ENCODE measurements at places on chromosomes 1 and 21.

DNA sequence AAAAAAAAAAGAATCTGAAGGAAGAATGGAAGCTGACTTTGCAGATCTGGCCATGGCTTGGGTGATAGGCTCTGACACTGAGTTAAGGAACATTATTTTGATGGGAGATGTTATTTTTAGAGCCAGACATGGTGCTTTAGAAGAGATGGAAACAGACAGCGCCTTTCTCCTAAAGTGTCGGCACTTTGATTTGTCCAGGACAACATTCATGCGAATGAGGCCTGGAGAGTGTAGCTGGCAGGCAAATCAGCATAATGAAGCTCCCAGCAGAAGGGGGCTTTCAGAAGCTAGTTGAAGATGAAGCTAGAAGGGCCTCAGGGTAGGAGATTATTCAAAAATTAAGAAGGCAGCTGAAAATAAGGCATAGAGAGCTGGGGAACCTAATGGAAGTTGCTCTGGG, 397.7 kb downstream of the RWDD3 start:
- no peak for DNase-seq

DNA sequence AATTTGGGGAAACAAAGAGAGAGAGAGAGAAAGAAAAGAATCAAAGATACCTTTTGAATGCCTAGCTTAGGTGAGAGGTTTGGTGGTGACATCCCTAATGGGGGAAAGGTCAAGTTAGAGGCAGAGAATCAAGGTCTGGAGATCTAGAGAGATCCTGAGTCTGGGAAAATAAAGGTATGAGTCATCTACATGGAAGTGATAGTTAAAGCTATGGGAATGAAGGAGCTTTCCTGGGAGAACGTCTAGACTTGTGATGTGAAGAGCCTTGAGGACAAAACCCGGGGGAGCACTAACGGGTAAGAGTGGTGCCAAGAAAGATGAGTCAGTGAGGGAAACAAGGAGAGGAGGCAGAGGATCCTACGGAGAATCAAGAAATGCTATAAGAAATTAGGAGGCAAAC, 110.8 kb upstream of the RUNX1 start:
- no peak for DNase-seq

DNA sequence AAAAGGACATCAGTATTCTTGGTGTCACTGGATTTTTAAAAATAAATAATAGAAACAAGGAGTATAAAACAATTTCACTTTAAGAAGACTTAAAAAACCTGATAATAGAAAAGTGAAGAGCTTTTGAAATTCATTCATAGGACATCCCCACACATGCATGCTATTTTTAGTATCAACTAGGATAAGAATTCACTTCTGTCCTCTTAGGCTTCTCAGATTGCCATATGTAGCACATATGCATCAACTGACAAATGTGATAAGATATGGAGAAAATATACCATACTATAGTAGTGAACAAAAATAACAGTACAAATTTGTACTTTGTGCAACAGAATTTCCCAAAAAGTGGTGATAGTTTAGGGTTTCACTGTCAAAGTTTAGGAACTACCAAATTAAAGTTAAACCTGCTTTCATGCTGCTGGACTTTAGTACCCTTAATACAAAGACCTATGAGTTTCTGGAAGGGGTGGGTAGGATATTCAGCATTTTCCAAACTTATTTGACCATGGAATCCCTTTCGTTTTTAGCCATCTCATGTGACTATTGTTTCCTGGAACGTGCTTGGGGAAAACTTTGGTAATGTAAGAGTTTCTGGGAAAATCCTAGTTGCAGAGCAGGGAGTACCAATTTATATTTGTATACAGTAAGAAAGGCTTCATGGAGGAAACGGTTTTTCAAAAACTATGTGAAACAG, 19.8 kb downstream of the RPRD2 start:
- no peak for DNase-seq

DNA sequence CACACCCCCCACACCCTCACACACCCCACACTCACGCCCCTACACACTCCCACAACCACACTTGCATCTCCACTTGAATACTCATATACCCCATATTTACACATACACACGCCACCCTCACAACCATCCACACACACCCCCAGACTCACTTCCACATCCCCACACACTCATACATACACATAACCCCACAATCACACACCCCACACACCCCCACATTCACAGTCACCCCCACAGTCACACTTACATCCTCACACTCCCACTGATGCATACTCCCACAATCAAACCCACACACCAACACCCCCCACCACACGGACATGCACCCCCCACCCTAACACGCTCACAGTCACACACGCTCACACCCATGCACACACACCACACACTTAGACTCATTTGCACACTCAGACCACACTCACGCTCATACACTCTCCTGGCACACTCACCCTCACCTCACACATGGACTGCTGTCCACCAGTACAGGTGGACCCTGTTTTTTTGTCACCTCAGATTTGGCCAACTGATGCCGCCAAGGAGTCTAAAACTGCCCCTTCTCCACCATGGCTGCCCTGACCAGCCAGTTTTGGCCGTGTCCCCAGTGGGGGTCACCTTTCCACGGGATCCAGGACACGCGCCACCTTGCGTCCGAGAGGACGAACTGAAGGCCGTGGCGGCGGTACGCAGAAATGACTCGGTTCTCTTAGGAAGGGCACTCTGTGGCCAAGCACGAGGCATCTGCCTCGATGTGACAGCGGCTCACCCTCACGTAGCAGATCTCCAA, 45.3 kb upstream of the EDN2 start:
- DNase-seq: no peak

GRCh38 chr1:62438163-62438562, 1.3 kb downstream of the USP1 start:
- peak; percentile 34 for DNase-seq

DNA sequence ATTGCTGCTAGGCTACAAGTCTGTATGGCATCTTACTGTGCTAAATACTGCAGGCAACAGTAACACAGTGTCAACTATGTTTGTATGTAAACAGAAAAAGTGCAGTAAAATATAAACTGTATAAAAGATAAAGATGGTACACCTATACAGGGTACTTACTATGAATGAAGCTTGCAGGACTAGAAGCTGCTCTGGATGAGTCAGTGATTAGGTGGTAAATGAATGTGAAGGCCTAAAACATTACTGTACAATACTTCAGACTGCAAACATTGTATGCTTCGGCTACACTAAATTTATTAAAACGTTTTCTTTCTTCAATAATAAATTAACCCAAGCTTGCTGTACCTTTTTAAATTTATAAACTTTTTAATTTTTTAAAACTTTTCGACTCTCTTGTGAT, 97.1 kb downstream of the HLX start:
- DNase-seq: no peak

DNA sequence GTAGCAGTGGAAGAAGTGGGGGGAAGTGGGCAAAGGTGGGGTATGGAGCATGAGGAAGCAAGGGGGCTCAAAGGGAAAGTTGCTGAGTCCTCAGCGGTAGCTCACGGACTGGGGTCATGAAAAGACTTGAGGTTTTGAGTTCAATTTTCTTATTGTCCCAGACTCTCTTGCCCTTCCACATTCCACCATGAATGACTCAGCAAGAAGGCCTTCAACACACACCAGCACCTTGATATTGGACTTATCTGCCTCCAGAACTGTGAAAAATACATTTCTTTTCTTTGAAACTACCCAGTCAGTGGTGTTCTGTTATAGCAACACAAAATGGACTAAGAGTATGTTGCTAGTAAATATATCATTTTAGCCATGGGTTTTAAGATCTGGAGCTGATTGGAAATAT, 17.3 kb upstream of the RHBDL2 start:
- DNase-seq: no peak

GRCh38 chr1:64163970-64164369, 39.5 kb upstream of the UBE2U start:
- DNase-seq: no peak

DNA sequence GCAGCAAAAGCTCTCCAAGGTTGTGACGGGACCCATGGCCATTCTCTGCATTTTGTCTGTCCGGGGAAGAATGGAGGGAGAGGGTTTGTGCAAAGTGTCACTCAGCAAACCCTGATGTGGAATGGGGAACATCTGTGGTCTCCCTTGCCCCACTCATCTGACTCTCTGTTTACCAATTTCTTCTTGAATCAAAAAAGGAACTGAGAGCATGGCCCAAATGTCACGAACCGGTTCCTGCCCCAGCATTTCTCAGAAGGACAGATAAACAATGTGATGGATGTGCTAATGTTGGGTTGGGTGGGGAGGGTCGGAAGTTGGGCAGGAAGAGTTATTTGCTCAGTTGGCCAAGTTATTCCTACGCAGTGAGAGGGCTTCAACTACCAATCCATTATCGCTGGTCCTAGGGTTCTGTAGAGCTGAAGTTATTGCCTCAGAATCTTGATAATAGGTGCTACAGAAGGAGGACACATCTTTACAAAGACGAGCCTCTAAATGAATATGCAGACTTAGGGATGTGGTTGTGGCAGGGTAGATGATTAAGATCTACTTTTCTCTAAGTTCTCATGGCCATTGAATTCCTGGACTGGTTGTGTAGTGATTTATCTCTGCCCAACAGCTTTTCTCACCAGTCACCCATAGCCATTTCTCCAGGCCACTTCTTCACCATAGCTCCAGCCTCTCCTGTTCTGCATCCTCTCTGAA, 9.6 kb upstream of the DUSP12 start:
- DNase-seq: no peak

DNA sequence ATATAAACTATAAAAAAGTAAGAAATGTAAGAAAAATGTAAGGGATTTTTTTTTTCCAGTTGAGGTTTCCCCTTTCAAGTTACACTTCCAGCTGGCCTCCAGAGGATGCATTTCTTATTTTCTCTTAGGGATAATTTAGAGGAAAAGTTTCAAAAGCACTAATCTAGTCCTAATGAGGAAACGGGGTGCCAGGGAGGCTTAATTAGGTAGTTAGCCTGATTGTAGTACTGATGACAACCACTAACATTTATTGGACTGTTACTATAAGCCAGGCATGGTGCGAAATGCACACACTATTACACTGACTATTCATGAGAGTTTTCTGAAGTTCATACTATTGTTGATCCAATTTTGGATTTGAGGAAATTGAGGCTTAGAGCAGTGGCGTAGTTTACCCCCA, 290.8 kb upstream of the FMN2 start:
- no peak for DNase-seq

- no peak for DNase-seq
These were observed 32.9 kb upstream of the SHCBP1L start for GRCh38 chr1:182985876-182986275.

DNA sequence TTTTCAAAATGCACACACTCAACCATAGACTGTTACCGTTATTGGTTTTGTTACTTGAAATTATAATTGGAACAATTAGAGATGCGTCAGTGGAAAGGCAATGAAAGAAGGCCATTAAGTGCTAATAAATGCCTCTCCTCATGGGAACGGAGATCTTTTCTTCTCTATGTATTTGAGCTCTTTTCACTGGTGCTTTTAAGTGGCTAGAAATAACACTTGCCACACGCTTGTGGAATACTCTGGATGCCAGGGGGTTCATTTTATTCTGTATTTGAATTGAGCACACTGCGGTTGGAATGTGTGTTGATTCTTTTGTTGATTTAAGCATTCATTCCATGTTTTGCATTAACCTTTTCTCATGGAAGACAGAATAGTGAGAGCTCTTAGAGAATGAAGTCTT, 68.4 kb downstream of the DNM3 start:
- DNase-seq: no peak

DNA sequence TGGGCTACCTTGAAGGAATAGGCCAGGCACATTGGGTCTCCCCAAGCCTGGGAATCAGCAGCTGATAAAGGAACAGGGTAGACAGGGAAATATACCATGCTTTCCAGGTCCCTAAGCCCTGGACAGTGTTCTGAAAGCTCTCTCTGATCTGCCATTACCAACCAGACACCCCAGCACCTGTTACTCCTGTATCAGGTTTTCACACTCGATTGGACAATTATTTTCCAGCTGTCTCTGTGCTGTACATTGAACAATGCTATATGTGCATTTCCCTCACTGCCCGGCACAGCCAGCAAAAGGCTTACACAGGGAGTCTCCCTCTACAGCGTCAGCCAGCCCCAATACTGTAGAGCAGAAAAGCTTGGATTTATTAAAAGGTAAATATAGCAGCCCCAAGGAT, 4.7 kb downstream of the CFAP45 start:
- DNase-seq: no peak

DNA sequence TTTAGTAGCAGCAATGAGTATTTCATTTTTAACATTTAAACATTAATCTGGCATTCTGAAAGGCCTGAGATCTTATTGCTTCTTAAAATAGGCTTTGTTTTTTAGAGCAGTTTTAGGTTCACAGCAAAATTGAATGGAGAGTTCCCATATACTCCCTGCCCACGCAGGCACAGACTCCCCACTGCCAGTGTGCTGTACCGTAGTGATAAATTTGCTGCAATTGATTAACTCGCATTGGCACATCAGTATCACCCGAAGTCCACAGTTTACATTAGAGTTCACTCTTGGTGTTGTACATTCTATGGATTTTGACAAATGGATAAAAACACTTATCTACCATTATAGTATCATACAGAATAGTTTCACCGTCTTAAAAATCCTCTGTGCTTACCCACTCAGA, 71.8 kb upstream of the ERRFI1 start:
- DNase-seq: peak; percentile 62

DNA sequence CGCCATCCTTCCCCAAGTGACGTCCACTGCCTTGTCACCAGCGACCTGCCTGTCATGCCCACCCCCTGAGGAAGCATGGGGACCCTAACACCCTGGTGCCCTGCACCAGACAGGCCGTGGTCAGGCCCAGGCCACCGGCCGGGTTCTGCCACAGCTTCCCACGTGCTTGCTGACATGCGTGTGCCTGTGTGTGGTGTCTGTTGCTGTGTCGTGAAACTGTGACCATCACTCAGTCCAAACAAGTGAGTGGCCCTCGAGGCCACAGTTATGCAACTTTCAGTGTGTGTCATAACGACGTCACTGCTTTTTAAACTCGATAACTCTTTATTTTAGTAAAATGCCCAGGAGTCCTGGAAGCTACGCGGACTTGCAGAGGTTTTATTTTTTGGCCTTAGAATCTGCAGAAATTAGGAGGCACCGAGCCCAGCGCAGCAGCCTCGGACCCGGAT, 8.5 kb upstream of the CTRC start:
- no peak for DNase-seq

GRCh38 chr1:22369294-22370189, 82.1 kb upstream of the ZBTB40 start:
- DNase-seq: no peak

DNA sequence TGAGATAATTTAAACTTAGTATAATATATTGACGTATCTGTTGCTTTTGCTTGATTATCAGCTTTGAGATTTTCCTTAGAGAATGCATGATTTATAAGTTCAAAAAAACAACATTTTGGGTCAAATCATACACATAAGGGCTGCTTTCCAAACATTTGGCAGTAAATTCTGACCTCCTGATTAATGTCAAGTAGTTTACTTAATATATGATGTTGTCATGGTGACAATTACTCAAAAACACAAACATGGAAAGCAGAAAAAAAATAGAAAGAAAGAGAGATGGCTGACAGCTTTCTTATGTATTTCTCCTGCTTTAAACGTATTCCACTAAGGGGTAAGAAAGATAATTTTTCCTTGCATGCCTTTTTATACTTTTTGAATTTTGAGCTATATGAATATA, 258.2 kb upstream of the C1orf105 start:
- peak; percentile 9 for DNase-seq

- DNase-seq: no peak
These were observed 150.5 kb upstream of the COA6 start for GRCh38 chr1:234222561-234223280.
